ENCODE measurements at places on chromosomes 1 and 21.

- DNase-seq = no peak
These were observed 35.0 kb upstream of the VWA5B1 start for GRCh38 chr1:20255666-20256065.

DNA sequence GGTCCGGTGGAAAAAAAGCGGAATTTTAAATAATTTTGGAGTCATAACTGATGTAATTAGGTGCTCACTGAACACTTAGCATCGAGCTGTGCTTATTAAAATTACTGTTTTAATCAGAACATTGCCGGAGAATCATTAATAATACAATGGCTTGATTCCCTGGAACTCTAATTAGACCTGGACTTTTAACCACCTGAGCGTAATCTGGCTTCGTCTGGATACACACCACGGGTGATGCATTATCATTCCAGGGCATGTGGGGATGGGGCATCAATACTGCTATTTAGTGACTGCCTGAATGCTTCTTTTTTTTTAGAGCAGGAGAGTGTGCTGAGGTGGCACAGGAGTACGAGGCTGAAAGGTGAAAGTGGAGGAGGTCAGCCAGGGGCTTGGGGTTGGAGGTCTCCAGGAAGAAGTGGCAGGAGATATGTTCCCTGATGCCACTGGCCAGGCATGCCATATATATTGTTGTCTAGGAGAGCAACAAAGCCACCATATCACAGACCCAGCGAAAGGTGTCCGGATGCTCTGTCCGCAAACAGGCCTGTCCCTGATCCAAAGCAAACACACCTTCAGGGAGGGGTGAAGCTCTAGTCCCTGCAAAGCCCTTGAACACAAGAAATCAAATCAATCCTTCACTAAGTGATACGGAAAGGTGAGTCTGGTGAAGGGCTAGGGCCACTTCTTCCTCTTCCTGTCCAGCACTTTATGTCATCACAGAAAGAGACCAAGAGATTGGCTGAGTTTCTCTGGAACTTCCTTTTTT lies 125.2 kb downstream of the PLXNA2 start:
- DNase-seq = no peak

DNA sequence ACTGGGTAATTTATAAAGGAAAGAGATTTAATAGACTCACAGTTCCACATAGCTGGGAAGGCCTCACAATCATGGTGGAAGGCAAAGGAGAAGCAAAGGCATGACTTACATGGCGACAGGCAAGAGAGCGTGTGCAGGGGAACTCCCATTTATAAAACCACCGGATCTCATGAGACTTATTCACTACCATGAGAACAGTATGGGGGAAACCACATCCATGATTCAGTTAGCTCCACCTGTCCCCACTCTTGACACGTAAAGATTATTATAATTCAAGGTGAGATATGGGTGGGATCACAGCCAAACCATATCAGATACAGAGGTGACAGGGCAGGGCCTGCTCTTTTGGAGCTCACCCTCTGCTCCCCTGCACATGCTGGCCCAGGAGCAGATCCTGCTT lies 31.4 kb upstream of the TMEM61 start:
- no peak for DNase-seq

GRCh38 chr1:47569681-47570470 lies 132.0 kb downstream of the FOXD2 start:
- no peak for DNase-seq

GRCh38 chr1:178046591-178047270 lies 47.2 kb upstream of the RASAL2 start:
- no peak for DNase-seq

DNA sequence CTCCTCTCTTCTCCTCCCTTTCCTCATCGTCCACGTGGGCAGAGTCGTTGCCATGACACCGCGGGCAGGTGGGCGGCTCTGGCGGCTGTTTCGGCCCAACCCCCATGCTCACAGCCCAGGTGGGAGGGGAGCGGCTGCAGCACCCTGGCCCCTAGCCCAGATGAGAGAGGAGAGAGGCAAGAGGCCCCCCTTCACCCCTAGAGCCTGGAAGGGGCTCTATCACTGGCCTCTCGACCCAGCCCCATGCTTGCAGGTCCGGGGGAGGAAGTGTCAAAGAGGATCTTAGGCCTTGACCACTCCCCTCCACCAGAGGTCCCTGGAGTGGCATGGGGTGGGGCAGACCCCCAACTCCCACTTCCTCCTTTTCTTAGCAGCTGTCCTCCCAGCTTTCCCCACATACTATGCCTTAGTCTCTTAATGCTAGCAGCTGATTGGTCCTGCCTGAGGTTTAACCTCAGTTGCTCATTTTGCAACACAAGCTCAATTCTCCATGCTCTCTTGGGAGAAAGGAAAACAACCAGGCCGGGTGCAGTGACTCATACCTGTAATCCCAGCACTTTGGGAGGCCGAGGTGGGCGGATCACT lies 10.4 kb downstream of the DLGAP3 start:
- DNase-seq = no peak

DNA sequence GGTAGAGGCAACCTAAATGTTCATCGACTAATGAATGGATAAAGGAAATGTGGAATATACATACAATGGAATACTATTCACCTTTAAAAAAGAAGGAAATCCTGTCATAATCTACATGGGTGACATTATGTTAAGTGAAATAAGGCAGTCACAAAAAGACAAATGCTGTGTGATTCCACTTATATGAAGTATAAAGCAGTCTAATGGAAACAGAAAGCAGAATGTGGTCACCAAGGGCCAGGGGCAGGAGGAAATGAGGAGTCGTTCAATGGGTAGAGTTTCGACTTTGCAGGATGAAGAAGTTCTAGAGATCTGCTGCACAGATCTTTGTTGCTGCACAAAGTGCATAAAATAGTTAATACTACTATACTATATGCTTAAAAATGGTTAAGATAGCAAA lies 7.8 kb downstream of the DIPK1A start:
- no peak for DNase-seq

GRCh38 chr1:168064216-168064615 lies 72.5 kb downstream of the GPR161 start:
- DNase-seq = no peak

GRCh38 chr1:162878000-162878596 lies 17.1 kb upstream of the CCDC190 start:
- no peak for DNase-seq

GRCh38 chr1:183180634-183181056 lies 5.4 kb upstream of the LAMC2 start:
- DNase-seq = no peak

GRCh38 chr1:215005656-215006345 lies 76.7 kb upstream of the KCNK2 start:
- DNase-seq = no peak

All from left forelimb (tissue), 1 donor.